Tibial artery (tissue), 4 donors: ENCODE measurements at places on chromosomes 6 and 20.

- DNase-seq = no peak
Measured at GRCh38 chr20:50546729-50547314, 36.6 kb downstream of the PTPN1 start.

DNA sequence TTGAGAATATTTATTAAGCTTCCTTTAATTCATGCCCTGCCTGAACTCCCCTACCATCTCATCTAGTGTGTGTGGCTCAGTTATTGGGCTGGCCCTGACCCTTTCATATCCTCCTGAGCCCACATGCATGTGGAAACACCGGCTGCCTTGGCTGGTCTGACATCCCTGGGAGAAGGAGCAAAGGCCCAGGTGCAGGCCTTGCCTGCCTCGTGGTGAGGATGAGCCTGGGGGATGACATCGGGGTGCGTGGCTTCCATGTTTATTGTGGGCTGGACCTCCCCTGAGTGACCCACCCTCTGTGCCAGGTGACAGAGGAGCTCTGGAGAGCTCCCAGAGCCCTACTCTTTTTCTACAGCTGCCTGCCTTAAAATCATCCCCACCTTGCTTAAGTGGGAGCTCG, 69.1 kb downstream of the FOXA2 start:
- no peak for DNase-seq

GRCh38 chr6:106568530-106568929, 60.8 kb downstream of the RTN4IP1 start:
- no peak for DNase-seq

- no peak for DNase-seq
Measured at GRCh38 chr6:105452376-105452775, 49.5 kb upstream of the PREP start.

DNA sequence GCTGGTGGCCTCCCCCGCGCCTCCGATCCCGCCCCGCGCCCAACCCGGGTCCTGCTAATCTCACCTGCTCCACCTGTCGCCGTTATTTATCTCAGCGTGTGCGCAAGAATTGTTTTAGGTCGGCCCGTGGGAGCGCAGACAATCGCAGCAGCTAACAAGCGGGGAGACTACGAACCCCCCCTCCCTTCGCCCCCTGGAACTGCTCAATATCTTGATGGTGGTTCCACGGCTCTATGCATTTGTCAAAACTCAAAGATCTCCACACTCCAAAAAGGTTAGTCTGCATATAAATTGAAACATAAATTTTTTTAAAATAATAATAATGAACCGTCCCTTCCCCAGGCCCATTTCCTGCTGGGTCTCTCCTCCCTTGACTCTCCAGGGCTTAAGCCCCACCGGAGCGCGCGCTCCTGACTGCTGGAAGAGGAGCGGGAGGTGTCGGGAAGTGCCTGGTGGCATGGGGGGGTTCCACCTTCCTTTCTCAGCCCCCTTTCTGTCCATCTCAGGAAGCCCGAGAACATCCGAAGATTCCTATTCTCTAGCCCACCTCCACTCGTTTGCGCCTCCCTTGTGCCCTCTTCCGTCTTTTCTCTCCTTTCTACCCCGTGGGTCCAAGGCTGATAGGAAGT, 1.6 kb upstream of the MDGA1 start:
- no peak for DNase-seq

GRCh38 chr6:71220466-71220865, 68.1 kb upstream of the OGFRL1 start:
- DNase-seq = no peak

DNA sequence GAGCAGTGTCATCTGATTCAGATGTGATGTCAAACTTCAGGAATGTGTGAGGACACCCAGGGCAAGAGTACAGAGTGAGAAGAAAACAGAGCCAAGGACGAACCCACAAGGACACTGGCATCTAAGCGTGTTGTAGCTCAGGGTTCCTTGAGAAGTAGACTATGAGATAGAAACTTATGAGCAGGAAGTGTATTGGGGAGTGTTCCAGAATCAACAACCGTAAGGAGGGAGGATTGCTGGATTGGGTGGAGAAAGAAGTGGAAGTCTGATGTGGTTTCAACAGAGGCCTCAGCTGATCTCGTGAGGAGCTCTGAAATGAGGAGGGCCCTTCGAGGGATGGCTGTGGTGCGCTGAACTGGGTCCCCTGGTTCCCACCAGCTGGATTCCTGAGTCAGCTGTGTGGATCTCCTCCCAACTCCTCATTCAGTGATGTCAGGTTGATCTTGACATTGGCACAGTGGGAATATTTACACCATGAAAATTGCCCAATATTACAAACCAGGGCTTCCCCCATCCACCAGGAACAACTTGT, 25.7 kb upstream of the IGF2R start:
- peak; percentile 81 for DNase-seq

DNA sequence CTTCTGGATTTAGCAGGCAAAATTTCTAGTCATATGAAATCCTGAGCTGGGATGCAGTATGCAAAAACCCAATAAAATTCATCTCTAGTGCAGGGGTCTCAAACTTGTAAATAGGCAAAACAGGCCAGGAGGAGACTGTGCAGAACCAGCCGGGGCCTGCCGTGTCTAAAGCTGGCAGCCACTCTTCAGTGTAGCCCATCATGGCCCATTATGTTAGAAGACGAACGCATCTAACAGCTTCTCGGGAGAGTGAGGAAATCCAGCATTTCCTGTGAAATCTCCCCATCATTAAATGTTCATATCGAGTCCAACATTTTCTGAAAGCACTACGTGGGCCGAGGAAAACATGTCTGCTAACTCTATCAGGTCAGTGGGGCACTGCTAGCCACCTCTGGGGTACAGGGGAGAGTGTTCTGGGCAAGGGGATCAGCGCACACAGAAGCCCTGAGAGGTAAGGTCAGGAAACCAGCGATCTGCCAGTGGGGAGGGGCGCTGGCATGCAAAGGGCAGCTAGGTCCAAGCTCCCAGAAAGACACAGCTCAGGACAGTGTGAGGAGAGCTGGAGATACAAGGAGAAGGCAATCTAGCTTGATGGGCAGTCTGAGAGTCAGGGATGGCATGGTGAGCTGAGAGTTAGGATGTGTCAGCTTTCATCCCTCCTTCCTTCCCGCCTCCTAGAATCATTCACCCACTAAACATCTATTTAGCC, 144.2 kb downstream of the PREX1 start:
- DNase-seq = no peak

- no peak for DNase-seq
Measured at GRCh38 chr6:45472382-45472781, 94.6 kb upstream of the SUPT3H start.

DNA sequence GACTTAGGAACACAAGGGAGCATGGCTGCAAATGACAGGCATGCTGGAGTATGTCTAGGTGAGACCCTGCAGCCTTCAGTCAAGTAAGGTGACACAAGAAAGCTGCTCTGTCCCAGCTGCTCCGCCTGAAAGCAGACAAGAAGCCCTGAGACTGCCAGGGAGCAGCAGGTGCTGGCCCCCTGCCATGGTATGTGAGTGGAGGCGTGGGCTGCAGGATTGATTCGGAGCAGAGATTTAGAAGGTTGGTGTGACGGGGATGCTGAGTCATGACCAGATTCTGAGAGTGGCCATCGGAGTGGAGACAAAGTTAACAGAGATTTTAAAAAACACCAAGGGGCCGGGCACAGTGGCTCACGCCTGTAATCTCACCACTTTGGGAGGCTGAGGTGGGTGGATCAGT, 17.8 kb downstream of the LRP11 start:
- no peak for DNase-seq

DNA sequence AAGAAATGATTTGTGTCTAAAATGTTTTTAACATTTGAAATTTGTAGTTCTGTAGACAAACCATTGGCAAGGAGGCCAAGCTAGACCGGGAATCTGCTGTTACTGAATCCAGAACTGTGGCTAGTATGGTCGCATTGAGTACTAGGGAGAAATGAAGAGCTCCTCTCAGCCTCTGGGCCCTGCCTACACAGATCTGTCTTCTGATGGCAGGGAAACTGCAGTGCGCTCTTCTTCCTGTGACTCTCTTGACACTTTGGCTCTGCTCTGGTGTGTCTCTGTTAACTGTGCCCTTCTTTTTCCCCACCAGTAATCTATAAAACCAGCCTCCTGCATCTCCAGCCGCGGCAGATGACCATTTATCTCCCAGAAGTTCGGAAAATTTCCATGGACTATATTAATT, 61.5 kb upstream of the TMEM181 start:
- DNase-seq = no peak

- DNase-seq = peak; percentile 69
Measured at GRCh38 chr6:44338228-44339122, 4.0 kb upstream of the SPATS1 start.
